ENCODE measurements at places on chromosomes 11 and 22.

GRCh38 chr11:134558258-134558835 is 146.3 kb upstream of the B3GAT1 start:
- no peak for DNase-seq

DNA sequence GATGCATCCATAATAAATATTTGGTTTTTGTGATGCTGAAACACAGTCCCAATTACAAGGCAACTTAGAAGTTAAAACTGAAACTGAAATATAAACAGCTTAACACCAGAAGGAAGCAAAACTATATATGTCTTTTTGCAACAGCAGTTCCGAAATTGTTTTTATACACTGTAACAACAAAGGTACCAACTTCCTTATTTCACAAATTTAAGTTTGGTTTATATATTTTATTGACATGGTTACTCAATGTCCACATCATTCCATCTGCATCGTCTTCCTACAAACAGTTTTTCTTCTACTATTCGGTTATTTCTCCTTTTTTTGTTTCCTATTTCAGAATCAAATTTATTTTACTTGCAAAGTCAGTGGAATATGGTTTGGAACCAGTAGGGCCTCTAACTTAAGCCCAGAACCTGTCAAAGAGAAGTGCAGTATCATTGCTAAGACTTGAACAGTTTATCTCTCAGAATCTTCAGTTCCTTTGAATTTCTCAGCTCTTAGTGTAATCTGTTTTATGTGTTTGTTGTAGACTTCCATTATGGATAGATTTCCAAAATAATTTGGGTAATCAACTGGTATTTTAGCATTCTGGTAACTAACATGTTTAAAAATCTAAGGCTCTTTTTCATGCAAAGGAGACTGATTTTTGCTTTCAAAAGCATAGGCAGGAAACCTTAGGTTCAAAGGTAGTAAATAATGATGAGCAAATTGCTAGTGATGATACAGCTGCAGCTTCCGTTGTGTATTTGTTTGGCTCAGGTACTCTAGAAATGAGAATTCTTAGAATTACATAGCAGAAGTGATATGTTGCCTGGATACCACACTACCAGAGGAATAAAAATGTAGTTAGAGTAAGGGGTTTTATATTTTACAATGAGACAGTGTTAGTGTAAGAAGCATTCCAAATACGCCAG is 8.2 kb upstream of the HSPA8 start:
- peak; percentile 39 for DNase-seq

DNA sequence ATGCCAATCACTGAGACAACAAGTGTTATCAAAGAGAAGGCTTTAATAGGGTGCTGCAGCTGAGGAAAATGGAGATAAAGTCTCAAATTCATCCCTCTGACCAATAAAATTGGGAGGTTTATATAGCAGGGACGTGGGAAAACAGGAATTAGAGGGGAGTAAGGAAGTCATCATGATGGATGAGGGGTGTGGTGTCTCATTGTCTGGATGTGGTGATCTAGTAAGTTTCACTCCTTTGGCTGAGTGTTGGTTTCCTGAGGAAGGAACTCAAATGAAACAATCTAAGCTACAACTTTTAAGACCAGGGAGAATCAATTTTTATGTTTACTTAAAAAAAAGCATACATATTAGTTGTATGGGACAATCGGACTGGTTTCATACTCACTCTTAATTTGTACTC is 491.0 kb upstream of the KIRREL3 start:
- no peak for DNase-seq

DNA sequence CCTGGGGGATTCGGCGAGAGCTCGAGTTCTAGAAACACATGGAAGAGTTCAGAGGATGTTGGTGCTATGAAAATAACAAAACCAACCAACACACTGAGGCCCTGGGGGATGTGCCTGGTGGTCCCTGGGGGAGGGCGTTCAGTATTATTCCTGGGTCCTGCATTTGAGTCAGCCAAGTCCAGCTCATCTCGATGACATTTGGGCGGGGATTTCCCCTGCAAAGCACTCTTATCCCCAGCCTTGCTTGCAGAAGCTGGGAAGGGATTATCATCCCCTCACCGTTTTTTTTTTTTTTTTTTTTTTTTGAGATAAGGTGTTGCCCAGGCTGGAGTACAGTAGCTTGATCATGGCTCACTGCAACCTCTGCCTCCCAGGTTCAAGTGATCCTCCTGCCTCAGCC is 2.1 kb upstream of the SMIM38 start:
- DNase-seq, result peak; percentile 32

- no peak for DNase-seq
Observed at GRCh38 chr11:11583801-11584529, 37.8 kb downstream of the GALNT18 start.

- DNase-seq, result peak; percentile 95
Observed at GRCh38 chr22:22942511-22943329, 55.1 kb downstream of the IGLL5 start.

DNA sequence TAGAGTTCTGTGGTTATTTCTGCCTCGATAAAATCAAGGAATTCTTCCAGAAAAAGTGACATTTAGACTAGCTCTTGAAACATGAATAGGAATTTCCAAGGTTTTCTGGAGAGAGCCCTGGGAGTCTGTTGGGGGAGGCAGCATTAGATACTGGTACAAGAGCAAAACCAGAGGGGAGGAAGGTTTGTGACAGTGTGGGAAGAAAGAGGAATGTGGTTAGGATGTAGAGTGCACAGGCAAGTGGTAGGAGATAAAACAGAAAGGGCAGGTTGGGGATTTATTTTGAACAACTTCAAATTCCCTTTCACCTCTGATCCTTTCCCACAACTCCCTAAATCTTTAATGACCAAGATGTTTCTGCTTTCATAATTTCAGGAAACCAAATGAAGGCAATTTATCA is 588.4 kb downstream of the METTL15 start:
- no peak for DNase-seq

DNA sequence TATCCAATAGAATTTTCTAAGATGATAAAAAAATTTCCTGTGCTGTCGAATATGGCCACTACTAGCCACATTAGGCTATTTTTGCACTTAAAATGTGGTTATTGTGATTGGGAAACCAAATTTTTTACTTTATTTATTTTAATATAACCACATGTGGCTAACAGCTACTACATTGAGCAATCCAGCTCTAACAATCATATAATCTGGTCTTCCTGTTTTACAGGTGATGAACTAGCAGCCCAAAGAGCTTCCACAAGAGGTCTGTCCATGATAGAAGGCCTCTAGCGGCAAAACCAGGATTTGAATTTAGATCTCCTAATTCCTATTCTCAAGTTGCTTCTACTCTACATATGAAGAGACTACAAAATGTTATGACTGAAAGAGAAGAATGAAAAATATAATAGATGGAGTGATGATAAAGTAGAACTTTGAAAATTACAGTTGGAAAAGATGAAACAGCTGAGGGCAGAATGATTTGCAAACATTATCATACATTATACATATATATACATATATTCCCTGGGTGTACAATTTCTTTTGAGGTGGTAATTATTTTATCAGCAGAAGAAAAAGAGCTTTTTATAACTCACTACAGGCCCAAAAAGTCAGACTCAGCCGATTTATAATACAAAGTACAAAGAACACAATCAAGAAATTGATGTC is 363.5 kb upstream of the PITPNB start:
- no peak for DNase-seq

- no peak for DNase-seq
Observed at GRCh38 chr11:93073508-93074280, 104.2 kb downstream of the MTNR1B start.

DNA sequence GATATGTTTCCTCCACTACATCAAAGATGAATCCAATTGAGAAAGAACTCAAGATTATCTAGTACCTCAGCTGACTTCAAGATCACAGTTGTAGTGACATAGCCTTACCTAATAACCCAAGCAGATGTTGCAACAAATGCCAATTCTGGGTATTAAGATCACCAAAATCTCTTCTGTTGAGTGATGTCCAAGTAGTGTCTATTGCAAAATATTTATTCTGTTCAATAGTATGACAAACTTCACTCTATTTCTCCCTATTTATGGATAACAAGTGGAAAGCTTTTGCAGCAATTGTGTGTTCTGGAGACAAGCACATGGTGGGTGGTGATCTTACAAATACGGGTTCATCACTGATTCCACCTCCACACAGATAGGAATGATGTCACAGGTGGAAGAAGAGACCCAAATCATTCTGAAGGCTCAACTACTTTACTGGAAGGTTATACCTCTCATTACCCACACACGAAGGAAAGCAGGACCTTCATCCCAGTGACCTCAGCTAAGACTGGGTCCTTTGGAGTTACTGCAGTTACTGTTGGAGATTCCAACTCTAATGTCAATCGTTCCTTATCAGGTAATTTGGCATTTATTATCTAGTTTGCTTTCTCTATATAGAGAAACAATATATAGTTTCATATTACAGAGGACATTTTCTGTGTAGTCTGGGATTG is 72.0 kb downstream of the CD44 start:
- no peak for DNase-seq

DNA sequence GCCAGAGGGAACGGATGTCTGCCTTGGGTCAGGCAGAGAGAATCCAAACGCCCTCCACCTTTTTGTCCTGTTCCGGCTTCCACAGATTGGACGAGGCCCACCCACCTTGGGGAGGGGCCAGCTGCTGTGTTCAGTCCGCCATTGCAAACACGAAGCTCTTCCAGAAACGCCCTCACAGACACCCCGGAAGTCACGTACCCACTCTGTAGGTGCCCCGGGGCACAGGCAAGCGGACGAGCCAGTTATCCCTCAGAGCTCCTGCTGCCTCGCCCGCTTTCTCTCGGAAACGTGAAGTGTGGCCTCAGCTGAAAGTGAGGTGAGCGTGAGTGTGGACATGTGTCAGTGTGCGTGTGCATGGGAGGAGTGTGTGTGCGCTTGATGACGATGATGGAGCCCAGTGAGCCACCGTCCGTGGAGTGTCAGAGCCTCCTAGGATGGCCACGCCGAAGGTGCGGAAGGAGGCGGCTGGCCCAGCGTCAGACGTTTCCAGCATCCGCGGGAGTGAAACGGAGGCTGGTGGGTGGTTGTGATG is 869.2 kb downstream of the TBC1D22A start:
- DNase-seq, result no peak

DNA sequence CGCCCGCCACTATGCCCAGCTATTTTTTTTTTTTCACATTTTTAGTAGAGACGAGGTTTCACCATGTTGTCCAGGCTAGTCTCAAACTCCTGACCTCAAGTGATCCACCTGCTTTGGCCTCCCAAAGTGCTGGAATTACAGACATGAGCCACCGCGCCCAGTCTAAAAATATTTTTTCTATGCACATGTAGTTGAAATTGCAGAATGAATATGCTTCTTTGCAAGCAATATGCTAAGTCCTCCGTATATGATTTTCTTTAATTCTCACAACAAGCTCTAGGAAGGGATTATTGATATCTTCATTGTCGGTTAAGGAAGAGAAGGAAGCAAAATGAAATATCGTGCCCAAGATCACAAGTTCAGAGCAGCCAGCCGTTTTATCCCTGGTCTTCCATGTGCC is 30.1 kb upstream of the SYT13 start:
- no peak for DNase-seq

DNA sequence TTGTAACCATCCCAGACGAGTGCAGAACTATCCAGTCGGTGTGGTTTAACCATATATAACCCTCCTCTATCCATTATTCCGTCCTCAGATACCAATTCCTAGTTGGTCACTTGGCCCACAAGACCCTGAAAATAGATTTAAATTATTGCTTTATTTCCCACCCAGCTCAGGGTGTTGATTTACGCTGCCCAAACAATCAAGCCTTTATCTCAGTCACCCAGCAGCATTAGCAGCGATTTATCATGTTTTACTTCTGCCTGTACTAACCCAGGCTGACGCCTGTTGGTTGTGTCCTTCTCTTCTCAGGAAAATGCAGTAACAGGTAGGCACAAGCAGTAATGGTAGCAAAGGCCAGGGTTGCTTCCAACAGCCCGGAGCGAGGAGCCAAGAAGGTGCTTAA is 81.2 kb downstream of the DSCAML1 start:
- no peak for DNase-seq

DNA sequence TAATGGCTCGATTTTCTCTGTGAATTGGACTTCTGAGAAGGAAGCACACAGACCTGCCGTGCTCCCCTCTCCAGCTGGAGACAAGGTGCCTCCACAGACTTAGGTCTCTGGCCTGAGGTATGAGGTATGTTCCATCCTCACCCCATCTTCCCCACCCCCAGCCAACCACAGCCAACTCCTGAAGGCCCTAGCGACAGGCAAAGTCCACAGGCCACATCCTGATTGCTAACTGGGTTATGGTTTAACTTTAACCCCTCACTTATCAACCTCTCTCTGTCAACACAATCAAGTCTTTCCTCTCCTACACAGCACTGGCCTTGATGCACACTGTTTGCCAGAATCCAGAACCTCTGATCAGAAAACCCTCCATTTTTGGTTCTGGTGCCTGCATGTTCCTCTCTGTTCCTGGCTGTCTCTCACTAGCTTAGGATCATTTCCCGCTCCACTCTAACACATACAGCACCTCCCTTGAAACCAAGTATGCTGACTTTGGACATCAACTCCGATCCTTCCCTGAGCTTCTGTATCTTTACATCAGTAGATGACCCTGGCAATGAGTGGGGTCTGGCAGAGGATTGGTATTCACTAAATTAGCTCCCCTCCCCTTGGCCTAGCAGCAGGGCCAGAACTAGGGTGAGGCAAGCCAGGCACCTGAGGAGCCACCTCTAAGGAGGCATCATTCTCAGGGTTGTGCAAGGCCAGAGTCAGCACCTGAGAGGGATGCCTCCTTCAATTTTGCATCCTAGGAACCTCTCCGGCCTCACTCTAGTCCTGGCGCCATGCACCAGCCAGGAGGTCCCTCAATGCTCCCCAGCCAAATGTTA is 22.0 kb downstream of the JAML start:
- no peak for DNase-seq

- no peak for DNase-seq
Observed at GRCh38 chr11:70688142-70688541, 289.8 kb downstream of the CTTN start.

DNA sequence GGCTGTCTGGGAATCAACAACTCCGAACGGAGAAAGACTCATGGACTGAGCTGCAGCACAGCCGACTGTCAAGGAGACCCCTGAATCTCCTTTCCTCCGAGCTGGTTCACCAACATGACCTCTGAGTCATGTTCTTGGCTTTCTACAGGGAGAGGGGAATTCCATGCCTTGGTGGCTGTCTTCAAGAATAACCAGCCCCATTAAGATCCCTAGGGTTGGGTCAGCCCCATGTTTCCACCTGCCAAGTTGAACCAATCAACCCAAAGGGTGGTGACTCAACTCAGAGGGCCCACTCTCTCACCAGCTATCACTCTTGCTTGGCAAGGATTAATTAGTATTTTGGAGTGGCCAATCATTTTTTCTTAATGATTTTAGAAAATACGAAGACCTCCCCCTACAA is 28.3 kb upstream of the IGSF22 start:
- DNase-seq, result no peak

GRCh38 chr11:14232652-14233051 is 126.3 kb downstream of the RRAS2 start:
- no peak for DNase-seq
